ENCODE measurements at places on chromosomes 6 and 20.

DNA sequence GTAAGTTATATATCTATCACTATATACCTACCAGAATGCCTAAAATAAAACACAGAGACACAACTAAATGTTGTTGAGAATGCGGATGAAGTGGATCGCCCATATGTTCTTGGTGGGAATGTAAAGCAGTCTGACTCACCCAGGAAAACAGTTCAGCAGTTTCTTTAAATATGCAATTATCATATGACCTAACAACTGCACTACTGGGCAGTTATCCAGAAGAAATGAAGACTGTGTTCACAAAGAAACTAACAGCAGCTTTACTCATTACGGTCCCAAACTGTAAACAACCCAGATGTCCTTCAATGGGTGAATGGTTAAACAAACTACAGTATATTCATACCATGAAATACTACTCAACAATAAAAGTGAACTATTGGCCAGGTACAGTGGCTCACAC is 14.3 kb upstream of the ZC3H12D start:
- no peak for DNase-seq

- DNase-seq: no peak
Observed at GRCh38 chr6:1079525-1079924, 232.4 kb upstream of the FOXQ1 start.

- no peak for DNase-seq
Observed at GRCh38 chr6:38218235-38218634, 398.7 kb downstream of the ZFAND3 start.

- no peak for DNase-seq
Observed at GRCh38 chr6:3798055-3798919, 46.8 kb upstream of the PXDC1 start.

GRCh38 chr6:139812939-139813338 is 438.5 kb upstream of the CITED2 start:
- no peak for DNase-seq

DNA sequence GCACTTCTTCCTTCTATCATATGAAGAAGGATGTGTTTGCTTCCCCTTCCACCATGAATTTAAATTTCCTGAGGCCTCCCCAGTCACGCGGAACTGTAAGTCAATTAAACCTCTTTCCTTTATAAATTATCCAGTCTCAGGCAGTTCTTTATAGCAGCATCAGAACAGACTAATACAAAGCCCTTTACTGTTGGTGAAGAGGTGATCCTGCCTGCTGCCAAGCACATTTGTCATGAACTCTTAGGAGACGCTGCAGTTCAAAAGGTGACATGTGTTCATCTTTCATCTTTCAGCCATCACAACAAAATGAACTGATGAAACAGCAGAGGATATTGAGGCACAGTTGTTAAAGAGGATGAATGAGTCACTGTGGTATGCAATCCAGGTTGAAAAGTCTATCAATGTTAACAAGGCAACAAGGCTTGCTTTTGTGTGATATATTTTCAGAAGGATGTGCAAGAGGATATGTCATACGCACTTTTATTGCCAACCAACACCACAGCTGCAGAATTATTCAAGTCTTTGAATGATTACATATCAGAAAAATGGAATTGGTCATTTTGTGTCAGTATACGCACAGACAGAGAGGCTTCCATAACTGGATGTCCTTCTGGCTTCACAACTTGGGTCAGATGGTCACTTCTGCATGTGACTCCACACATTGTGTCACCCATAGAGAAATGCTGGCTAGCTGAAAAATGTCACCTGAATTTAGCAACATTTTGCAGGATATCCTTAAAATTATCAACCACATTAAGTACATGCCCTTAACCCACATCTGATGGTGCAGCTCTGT is 52.4 kb upstream of the PLN start:
- DNase-seq: no peak

GRCh38 chr20:25421102-25421501 is 13.6 kb downstream of the GINS1 start:
- no peak for DNase-seq

DNA sequence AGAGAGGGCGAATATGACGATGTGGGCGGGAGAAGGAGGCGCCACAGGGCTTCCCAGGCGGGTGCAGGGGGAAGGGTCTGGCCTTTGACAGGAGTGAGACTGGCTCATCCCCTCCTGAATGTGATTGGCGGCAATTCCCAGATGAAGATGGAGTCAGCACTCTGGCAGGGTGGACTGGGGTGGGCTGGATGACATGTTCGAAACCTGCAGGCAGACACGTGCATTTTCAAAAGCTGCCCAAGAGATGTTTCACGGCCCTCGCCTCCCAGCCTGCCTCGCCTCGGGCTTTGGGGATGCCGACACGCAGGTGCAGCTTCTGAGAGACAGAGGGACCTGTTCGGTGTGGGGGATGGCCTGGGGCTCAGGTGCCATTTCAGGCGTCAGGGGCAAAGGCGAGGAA is 66.8 kb upstream of the AFDN start:
- no peak for DNase-seq

- DNase-seq: no peak
Observed at GRCh38 chr6:15921243-15921642, 207.6 kb upstream of the MYLIP start.

DNA sequence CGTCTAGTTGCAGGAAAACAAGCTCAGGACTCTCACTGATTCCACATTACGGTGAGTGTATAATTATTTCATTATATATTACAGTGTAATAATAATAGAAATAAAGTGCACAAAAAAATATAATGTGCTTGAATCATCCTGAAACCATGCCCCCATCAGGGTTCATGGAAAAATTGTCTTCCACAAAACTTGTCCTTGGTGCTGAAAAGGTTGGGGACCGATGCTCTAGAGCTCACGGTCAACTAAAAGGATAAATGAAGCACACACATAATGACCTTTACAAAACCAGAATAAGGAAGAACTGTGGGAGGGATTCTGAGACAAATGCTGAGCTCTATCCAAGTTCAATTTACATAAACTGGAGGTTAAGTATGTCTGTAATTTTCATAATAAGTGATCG is 194.3 kb downstream of the COL19A1 start:
- no peak for DNase-seq

DNA sequence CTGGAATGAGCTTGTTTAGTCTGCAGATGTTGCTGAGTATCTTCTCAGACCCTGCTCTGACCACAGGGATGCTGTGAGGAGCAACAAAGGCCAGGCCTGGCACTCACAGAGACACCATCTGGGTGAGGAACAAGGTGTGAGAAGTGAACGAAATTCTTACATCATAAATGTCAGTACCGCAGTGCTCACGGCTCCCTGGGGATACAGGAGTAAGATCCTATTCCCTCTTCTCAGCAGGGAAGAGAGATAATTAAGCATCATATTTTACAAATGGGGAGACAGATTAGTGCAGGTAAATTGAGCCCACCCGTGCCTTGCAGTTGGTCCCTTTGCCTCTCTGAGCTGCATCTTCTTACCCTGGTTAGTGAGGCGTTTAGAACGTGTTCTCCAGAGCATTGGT is 106.2 kb downstream of the DTD1 start:
- no peak for DNase-seq

DNA sequence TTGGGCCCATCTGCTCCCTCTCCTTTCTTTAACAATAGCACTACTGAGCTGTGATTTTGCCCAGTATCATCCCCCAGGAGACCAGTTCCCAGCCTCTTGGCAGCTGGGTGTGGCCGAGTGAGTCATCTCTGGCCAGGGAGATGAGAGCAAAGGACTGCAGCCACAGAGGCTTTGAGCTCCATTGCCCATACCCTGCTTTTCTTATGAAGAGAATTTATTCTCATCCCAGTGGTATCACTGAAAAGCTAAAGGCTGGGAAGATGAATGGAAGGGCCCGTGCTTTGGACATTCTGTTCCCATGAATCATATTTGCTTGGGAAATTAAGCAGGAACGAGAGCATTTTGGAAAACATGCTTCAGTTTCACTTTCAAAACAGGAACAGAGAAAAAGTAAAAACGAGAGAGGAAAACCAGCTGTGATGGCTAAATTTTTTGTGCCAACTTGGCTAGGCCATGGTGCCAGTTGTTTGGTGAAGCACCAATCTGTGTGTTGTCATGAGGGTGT is 14.9 kb downstream of the CST3 start:
- DNase-seq: peak; percentile 83

GRCh38 chr6:105313211-105313610 is 89.7 kb downstream of the PREP start:
- DNase-seq: no peak

DNA sequence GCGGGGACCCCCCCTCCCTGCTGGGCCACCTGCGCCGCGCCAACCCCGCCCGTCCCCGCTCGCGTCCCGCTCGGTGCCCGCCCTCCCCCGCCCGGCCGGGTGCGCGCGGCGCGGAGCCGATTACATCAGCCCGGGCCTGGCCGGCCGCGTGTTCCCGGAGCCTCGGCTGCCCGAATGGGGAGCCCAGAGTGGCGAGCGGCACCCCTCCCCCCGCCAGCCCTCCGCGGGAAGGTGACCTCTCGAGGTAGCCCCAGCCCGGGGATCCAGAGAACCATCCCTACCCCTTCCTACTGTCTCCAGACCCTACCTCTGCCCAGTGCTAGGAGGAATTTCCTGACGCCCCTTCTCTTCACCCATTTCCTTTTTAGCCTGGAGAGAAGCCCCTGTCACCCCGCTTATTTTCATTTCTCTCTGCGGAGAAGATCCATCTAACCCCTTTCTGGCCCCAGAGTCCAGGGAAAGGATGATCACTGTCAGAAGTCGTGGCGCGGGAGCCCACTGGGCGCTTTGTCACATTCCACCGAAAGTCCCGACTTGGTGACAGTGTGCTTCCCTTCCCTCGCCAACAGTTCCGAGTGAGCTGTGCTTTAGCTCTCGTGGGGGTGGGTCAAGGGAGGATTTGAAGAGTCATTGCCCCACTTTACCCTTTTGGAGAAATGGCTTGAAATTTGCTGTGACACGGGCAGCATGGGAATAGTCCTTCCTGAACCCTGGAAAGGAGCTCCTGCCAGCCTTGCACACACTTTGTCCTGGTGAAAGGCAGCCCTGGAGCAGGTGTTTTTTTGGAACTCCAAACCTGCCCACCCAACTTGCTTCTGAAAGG is 2.1 kb downstream of the VEGFA start:
- peak; percentile 50 for DNase-seq

DNA sequence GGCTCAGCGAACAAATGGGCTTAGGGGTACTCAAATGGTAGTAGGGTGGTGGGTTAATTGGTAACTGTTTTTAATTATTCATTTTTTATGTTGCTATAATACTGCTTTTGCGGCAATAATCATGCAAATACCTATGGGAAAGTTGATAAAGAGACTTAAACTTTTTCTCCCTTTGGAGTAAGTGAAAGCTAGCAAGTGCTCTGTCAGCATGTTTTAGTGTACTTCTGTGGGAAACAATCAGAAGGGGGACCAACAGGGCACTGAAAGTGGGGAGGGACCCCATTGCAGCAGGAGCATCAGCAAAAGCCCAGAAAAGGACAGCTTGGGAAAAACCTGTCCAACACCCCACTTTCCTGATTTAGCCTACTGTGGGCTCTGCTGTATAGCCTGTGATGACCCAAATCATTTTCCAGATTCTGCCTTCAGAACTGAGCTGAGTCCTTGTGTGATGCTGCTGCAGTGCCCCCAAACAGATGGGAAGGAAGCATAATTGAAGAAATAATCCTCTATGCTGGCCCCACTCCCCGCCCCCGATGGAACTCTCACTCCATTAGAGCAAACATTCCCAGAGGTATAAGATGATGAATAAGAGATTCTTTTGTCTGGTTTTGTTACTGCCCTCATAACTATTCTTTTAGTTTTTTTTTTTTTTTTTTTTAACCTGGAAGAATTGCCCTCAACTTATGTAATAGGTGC is 322.8 kb downstream of the CD83 start:
- no peak for DNase-seq

DNA sequence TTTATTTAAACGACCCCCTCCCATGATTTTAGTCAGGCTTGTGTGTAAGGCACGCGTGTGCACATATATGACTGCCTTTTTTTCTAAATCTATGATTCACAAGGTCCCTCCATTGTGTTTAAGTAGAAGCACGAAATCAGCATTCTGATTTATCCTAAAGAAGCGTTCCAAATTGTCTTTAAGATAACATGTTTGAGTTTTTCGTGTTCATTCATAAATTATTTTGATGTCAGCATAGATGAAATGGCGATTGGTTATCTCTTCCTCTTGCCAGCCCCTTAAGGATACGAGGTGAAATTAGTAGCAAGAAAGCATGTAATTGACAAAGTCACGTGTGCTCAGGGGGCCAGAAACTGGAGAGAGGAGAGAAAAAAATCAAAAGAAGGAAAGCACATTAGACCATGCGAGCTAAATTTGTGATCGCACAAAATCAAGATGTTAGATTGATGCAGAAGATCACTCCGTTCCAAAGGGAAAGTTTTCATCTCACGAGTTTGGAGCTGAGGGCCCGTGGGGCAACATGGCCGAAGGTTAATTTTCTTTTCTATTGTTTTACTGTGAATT is at the start of gene LIN28B:
LIN28B (plus strand) TSS at position 377 of the 564 bp plus-strand sequence; CDS start at position 521, 144 bp downstream.
- DNase-seq: no peak

DNA sequence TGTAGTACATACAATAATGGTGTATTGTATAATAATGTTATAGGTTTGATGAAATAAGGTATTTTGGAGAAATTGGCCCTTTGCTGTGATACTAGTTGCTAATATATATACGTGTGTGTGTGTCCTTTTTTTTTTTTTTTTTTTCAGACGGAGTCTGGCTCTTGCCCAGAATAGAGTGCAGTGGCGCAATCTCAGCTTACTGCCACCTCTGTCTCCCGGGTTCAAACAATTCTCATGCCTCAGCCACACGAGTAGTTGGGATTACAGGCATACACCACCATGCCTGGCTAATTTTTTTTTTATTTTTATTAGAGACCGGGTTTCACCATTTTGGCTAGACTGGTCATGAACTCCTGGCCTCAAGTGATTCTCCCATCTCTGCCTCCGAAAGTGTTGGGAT is 23.3 kb downstream of the SENP6 start:
- DNase-seq: no peak

- DNase-seq: peak; percentile 49
Observed at GRCh38 chr6:75230484-75231325, 12.9 kb downstream of the COX7A2 start.

DNA sequence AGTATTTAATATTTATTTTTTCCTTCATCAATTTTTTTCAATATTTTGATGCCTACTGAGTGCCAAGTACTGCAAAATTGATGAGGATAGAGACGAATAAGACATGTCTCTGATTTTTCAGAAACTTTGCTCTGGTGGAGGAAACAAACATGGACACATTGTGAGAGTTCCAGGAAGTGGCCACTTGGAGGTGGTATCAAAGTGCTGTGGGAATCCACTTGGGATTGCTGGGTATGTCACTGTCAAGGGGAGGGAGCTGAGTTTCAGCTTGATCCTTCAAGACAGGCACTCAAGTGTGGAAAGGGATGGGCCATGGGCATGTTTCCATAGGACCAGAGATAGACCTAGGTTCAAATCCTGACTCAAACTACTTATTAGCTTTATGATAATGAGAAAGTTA is 24.5 kb upstream of the ABCC10 start:
- DNase-seq: no peak

- peak; percentile 48 for DNase-seq
Observed at GRCh38 chr20:36399147-36399968, 93.2 kb downstream of the DLGAP4 start.

GRCh38 chr6:147122823-147123222 is 81.4 kb upstream of the STXBP5 start:
- DNase-seq: no peak

- no peak for DNase-seq
Observed at GRCh38 chr6:15550546-15551123, 112.2 kb downstream of the DTNBP1 start.

- no peak for DNase-seq
Observed at GRCh38 chr20:711576-711975, 36.0 kb upstream of the SCRT2 start.

- DNase-seq: no peak
Observed at GRCh38 chr6:35487658-35488516, 9.0 kb downstream of the TEAD3 start.

All from NCI-H460 (cell line).